Cerebellar nuclear complex (tissue), 1 donor: ENCODE measurements at places on chromosomes 16 and 17.

GRCh38 chr16:50737420-50737959 lies 4.4 kb upstream of the CYLD start:
- DNase-seq: no peak

DNA sequence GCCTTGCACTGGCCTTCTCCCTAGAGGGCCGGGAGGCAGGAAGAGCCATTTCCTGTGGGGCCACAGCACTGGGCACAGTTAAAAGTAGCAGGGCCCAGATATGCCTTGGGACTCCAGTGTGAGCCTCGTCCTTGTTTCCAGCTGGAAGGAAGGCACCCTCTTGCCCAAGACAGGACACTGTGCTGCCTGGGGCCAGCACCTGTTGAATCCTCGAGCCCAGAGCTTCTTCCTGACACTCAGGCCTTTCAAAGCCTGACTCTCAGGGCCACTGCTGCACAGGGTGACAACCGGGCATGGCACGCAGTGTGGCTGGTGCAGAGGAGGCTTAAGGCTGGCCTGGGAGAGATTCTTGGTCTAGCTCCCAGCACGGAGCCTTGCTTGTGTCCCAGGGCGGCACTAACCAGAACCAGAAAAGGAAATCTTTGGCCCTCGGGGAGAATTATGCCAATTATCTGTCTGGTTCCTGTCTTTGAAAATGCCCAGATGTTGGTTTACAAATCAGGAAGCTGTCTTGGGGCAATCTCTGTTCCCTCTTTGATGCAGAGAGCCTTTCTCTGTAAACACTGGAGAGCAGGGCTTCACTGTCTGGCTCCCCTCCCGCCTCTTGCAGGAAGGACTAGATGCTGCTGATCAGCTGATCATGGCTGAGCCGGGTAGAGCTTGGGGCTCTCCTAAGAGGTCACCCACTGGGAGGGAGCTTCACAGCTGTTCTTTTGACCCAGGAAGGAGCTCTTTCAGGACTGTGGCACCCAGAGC lies 11.1 kb downstream of the LDHD start:
- no peak for DNase-seq

DNA sequence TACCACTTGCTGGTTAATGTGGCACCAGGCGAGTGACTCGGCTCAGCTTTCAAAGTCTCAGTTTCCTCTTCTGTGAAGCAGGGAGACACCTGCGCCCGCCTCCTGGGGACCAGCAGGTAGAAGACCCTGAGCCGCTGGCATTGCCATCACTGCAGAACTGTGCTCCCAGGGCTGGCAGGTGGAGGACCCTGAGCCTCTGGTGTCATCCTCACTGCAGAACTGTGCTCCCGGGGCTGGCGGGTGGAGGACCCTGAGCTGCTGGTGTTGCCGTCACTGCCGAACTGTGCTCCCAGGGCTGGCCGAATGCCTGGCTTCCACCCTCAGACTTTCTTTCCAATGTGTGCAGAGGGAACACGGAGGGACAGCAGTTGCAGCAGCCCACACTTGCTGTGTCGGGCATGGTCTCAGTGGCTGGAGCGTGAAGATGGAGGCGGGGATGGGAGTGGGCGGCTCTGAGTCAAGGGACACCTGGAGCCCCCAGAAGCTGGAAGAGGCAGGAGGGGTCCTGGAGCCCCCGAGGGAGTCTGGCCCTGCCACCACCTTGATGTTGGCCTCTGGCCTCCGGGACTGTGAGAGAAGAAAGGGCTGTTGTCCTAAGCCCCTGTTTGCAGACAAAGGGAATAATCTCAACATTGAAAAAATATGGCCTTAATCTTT lies 75.8 kb upstream of the METTL9 start:
- no peak for DNase-seq

DNA sequence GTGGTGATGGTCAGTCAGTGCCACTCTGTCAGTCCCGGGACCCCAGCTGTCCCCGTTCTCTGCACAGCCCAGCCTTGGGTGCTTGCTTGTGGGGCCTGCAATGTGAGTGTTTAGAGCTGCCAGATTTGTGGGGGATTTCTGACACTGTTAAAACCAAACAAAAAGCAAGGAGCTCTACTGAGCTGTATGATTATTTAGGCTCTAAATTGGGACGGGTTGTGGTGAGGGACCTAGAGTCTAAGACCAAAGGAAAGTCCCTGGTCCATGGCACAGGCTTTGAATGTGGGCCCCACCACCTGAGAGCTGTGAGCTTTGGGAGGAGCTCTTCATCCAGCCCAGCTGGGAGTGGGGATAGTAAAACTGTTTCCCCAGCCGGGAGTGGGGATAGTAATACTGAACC lies 63.3 kb downstream of the KSR1 start:
- no peak for DNase-seq

- no peak for DNase-seq
Observed at GRCh38 chr17:45828582-45829133, 16.0 kb upstream of the SPPL2C start.

GRCh38 chr17:81825841-81826466 lies 7.1 kb downstream of the MCRIP1 start:
- no peak for DNase-seq

DNA sequence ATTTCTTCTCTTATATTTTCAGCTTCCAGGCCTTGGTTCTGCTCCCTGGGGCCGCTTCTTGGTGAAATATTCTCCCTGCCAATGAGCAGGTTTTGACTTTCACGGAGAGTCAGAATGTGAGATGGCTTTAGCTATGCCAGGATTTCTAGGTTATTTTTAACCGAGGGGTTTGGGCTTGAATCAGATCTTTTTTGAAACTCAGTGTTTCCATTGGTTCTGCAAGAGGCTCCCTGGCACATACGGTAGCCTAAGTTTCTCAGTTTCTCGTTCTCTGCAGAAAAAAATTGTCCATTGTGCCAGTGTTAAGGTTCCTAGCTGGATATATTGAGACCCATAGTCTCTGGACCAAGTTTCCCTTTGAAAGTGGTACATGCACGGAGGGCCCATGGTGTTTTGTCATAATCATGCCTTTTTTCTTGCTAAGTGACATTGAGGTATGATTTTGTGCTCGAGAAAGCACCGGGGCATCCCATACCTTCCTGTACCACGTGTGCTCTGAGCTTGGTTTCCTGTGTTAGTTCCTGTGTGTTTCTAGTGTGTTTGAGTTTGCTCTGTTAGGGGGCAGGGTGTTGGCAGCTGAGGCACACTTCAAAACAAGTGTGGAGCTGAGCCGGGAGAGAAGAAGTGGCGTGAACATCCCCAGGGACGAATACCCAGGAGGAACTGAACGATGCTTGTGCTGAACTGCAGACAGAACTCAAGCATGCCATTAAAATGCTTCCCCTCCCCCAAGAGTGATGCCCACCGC lies 127.2 kb downstream of the HS3ST3B1 start:
- DNase-seq: no peak

DNA sequence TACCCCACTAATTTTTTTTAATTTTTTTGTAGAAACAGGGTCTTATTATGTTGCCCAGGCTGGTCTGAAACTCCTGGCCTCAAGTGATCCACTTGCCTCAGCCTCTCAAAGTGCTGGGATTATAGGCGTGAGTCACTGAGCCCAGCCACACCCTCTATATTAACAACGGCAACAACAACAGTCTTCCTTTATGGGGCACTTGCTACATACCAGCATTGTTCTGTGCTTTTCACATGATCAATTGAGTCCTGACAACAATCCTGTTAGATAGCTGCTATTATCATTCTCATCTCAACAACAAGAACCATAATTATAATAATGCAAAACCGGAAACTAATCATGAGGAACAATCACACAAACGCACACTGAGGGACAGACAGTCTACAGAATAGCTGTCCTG lies 12.6 kb upstream of the ARL5C start:
- no peak for DNase-seq

- no peak for DNase-seq
Observed at GRCh38 chr17:45584092-45585036, 93.8 kb upstream of the PLEKHM1 start.

DNA sequence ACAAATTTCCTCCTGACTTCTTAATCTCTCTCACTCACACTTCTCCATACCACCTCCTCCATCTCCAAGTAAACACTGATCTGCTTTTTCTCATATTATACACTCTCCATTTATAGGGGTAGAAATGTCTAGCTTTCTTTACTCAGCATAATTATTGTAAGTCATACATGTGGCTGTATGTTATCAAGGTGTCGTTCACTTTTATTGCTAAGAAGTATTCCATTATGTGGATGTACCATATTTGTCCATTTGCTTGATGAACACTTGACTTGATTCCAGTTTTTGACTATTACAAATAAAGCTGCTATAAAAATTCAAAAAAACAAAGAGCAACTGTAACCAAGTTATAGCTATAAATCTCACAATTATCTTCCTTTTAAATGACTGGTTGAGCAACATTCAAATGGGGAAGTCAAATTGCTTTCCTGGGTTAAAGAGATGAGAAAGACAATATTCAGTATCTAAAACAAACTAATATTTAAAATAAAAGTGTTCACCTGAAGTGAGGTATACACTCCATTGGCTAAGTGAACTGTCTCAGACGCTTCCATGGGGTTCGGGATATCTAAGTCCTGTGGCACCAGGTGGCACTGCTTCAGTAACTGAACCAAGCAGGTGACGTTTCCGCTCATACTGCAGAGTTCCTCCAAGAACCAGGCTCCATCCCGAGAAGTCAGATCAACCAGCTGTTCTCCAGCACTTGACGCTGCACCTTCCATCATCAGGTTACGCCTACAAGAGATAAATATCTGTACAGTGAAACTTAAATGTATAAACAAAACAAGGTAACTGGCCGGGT lies 32.6 kb upstream of the ARL6IP1 start:
- no peak for DNase-seq

DNA sequence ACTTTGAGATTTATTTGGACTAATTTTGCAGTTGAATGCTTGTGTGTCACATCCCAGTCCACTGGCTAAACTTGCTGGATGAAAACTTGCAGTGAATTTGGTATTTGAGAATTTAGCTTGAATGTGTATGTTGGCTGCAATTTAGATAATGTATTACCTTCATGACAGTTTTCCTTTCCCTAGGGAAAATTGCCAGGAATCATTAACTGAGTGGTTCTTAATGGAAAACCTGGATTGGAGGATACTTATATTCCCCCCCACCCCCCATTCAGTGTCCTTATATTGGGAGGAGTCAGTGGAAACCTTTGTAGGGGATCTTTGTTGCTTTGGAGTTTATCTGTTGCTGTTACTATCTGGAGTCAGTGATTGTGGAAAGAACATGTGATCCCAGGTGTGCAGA lies 67.6 kb downstream of the KPNA2 start:
- no peak for DNase-seq

GRCh38 chr16:17306745-17307144 lies 164.0 kb downstream of the XYLT1 start:
- DNase-seq: no peak

- no peak for DNase-seq
Observed at GRCh38 chr17:60720763-60721531, 43.3 kb downstream of the BCAS3 start.

GRCh38 chr16:77433146-77433545 lies 1.7 kb downstream of the ADAMTS18 start:
- peak; percentile 58 for DNase-seq

GRCh38 chr16:30839523-30840227 lies 52.7 kb upstream of the ZNF629 start:
- DNase-seq: no peak

GRCh38 chr17:27423651-27424050 lies 32.6 kb upstream of the KSR1 start:
- DNase-seq: no peak

DNA sequence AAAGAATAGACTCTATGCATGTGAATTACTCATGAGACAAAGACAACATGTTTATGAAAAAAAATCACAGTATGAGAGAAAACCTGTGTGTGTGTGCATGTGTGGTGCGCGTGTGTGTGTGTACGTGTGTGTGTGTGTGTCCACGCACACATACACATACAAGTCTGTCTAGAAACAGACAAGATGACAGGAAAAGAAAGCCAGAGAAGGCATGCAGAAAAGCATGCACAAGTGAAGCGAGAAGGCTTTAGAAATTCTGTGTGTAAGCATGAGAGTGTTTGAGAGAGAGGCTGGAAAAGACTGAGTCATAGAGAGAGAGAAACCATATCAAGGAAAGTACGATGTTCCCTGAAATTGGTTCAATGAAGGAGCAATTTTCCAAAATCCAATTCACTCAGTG lies 566.4 kb upstream of the C16orf82 start:
- no peak for DNase-seq

DNA sequence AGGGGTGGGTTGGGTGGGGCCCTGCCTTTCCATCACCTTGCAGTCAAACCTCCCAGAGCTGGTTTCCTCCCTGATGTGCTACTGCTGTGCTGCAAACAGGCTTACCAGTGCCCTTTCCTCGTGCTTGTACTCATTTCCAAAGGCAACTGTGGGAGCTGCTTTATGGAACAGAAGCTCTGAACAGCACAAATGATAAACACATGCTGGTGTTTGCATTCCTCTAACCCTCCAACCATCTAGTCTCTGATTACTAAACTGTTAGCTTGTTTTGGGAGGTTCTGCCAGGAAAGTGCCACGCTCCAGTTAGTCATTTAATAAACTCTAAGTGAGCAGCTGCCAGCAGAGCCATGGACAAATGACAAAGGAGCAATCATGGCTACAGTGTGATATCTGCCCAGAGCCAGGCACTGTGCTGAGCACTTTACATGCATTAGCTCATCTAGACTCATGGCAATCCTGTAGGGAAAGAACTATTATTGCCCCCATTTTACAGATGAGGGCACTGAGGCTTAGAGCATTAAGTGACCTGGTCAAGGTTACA lies 110.4 kb downstream of the VAT1L start:
- no peak for DNase-seq

- no peak for DNase-seq
Observed at GRCh38 chr16:2841606-2842339, 11.7 kb downstream of the ZG16B start.

DNA sequence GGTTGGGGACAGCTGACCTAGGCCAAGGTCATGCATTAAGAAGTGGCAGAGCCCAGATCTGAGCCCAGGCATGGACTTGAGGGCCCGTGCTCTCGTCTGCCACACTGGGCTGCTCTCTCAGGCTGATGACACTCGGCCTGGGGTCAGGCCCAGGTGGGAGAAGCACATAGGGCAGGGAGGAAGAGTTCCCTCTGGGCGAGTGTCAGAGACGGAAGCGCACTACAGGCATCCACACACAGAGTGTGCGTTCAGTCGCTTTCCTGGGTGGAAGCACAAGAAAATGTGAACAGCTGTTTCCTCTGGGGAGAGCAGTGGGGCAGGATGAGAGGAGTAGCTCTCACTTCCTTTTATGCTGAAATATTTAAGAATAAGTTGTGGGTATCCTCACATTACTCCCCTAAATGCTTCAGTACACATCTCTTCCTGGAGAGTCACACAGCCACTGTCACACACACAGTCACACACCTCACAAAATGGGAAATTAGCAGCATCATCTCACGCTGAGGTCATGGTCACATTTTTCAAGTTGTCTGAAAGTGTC lies 59.7 kb downstream of the B9D1 start:
- DNase-seq: no peak

DNA sequence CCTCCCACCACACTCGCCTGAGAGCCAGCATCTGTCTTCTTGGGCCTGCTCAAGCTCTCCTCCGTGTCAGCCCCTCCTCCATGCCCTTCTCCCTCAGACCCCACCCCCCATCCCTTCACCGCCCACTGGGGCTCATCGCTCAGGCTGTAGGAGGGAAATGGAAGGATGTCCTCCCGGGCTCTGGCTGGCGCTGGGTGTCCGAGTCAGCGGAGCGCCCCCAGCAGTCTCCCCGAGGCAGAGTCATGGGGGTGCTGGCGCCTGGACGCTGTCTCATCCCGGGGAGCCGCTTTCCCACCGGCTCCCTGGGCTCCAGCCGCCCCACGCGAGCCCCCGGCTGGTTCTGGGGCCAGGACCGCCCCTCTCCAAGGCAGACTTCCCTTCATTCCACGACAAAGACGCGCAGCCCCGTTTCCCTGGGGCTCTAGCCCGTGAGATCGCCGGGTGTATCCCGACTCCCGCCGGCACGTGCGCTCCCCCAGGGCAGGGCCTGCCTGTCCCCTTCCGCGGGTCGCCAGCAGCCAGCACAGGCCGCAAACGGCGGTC lies 428 bp upstream of the ANTKMT start:
- DNase-seq: no peak
